ENCODE measurements at places on chromosomes 13 and 19.

- DNase-seq, result no peak
Measured at GRCh38 chr13:35978607-35979316, 152.4 kb downstream of the DCLK1 start.

- no peak for DNase-seq
Measured at GRCh38 chr19:19464339-19465098, 50.8 kb downstream of the TSSK6 start.

DNA sequence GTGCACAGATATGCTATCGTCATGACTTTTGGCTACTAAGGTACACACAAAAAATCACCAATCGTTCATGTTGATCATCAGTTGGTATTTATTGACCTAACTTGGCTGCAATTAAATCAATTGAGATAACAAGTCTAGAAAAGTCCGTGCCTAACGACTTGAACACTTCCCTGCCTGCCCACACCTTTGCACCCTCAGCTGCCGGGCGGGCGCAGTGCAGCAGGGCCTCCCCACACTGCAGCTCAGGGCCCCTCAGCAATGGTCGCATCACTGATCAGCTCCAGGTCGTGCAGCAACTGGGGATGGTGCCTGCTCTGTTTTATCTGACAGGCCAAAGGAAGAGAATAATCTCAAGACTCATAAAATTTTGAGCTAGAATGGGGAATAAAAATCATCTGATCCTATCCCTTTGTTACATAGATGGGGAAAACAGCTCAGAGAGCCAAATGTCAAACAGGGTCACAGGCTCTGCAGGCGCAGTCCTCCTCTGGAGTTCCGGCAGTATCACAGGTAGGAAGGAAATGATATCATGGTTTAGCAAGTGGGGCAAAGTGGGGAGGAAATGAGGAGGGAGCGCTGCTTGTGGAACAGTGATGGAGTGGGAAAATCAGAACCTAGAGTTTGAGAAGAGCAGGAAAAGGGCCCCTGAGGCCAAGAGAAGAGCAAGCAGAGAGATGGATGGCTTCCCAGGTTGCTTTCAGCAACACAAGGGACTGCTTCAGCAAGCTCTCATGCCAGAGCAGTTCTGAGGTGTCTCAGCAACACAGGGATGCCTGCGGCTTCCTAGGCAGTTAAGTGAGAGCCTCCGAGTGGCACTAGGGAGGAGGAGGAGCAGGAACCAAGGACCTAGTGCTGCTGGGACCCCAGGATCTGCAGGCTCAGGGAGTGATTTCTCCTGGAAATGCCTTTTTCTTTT lies 57.5 kb downstream of the SLC7A1 start:
- no peak for DNase-seq

GRCh38 chr19:35112995-35113688 lies 2.5 kb upstream of the FXYD3 start:
- no peak for DNase-seq

DNA sequence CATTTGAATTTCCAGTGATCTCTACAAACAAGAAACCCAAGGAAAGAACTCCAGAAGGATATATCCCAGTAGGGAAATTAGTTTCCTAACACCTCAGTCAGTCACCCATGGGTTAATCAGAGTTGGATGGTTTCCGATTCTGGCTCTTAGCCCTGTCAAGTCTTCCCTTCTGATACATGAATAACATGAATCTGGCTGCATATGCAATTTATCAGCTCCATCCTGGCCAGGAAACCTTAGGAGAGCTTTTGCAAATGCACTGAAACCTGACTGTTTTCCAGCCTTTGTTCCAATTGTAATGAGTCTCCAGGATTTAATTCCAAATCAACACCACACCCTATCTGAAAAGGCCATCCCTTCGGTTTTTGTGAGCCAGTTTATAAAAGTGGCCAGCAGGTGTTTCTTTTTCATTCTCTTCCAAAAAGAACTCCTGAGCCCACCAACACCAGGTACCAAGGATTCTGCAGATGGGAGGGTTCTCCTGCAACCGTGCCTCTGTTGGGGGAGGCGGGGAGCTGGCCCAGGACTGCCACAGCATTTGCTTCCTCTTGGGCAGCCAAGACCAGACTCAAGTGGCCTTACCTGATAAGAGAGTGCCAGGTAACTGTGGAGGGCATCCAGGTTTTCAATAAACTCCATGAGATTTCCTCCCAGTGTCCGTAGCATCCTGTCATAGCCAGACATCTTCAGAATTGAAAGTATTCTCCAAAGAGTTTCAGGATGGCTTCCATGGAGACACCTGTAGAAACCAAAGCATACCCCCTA lies 77.5 kb downstream of the C13orf42 start:
- DNase-seq, result no peak

DNA sequence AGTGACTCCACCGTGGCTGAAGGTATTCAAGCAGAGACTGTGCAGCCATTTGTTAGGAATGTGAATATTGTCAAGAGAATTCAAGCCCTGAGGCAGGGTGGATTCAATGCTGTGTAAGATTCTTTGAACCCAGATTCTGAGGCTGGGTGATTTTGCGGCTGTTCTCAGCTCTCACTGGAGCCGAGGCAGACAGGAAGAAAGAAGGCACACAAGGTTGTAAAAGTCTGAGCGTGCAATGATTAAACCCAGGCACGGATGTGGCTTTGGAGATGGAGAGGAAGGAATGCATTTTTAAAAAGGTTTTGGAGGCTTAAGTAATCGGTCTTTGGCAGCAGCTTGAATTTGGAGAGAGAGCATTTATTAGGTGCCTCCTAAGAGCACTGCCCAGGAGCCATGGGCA lies 187.9 kb downstream of the KATNAL1 start:
- DNase-seq, result peak; percentile 58

- no peak for DNase-seq
Measured at GRCh38 chr13:80361298-80361697, 20.4 kb upstream of the SPRY2 start.

- DNase-seq, result no peak
Measured at GRCh38 chr19:1177322-1178114, 3.5 kb upstream of the SBNO2 start.

DNA sequence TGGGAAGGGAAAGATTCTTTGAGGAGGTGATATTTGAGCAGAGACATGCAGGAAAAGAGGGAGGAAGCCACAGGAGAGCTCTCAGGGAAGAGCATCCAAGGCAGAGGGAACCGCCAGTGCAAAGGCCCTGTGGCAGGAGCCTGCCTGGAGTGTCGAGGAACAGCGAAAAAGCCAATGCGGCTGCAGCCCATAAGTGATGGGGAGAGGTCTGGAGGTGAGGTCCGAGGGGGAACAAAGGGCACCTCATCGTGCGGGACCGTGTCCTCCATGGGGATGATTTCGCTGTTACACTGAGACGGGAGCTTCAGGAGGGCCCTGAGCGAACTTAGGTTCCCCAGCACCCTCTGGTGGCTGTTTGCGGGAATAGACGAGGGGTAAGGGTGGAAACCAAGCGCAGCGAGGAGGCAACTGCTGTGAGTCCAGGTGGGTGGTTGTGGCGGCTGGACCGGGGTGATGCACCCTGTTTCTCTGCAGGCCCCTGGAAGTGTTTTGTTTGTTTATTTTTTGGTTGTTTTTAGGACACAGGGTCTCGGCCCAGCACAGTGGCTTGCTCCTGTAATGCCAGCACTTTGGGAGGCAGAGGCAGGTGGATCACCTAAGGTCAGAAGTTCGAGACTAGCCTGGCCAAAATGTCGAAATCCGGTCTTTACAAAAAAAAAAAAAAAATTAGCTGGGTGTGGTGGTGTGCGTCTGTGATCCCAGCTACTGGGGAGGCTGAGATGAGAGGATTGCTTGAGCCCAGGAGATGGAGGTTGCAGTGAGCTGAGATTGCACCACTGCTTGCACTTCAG lies 5.9 kb upstream of the EHD2 start:
- DNase-seq, result peak; percentile 78

DNA sequence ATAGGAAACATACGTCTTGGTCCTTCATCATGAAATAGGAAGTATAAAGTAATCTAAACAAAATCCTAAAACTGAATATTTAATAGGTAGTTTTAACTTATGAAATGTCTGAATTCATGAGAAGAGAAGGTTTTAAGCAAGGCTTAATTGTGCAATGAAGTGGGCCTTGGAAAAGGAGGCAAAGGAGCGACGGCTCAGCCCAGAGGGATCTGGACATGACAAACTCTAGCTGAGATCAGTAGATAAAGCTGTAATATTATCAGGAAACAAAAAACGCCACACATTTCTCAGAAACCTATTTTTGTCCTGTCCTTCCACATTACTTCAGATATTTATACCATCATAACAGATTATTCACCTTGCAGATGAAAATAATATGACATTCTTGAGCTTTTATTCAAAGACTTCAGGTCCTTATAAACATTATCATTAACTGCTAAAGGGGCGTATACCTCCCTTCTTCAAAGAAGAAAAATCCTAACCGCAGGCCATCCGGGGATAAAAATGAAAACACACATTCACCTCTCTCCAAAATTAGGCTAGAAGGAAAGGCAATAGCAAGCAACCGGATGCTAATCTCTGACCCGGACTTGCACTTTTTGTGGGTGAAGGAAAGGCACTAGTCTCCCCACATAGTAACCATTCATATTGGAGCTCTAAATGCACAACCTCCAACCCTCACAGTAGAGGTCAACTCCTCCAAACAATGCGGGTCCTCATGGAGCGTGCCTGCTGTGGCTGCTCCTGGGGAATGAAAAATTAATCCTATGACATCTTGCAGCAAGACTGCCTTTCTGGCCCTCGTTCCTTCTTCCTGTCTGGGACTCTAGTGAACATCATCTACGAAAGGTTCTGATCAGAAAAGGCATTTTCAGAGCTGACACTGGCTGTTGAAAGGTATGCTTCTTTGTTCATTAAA lies 108.8 kb downstream of the TBC1D4 start:
- no peak for DNase-seq

- DNase-seq, result peak; percentile 43
Measured at GRCh38 chr13:113297370-113298042, 467 bp downstream of the LAMP1 start.

GRCh38 chr19:40702337-40703012 lies 12.0 kb upstream of the NUMBL start:
- DNase-seq, result no peak

DNA sequence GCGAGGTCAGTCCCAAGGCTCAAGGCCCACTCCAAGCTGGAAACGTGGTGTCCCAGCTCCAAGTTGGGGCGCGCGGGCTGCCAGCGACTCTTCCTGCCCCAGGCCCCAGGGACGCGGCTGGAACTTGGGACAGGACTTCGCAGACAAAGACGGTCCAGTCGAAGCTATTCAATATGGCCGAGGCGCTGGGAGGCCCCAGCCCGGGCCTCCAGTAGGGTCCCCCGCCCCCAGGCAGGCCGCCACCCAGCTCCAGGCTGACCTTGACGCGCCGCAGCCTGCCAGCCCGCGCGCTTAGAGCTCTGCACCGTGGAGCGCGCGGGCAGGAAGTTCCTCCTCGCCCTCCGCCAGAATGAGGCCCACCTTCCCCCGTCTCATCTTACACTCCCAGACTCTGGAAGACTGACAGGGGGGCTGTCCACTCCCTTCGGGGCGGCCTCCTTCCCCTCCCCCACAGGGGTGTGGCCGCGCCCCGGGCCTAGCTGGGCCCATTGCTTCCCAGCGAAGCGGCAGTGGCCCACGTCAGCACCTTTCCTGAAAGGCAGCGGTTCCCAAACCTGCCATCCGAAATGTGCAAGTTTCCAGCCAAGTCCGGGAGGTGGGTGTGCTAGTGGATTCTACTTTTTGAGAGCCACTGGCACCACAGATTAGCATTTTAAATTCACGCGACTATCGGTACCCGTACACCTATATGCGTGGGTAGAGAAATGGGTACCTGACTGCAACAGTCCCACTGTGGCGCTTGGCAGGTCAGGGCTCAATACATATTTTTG lies at the start of gene CCDC8:
TSS of gene CCDC8 (minus strand) at position 303 of the 770 bp plus-strand sequence. CDS start 754 bp downstream, outside the sequence.
- no peak for DNase-seq

DNA sequence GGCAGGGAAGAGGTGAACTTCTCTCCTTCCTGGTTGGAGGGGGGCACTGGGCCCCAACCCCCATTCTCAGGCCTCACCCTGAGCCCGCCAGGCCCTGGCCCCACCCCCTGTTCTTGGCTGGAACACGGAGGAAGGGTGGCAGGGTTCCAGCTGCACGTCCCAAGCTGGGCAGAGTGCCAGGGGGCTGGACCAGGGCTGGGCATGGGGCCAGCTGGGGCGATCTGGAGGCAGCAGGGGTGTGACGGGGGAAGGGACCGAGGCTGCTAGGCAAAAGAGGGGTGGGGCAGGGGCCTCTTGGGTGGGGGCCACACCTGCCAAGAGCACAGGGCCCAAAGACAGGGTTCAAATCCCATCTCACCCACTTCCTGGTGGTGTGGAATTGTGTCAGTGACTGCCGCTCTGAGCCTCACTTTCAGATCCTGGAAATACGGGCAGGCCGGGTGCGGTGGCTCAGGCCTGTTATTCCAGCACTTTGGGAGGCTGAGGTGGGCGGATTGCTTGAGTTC lies 2.2 kb downstream of the HIF3A start:
- DNase-seq, result no peak

GRCh38 chr13:74289861-74290773 lies 155.9 kb upstream of the KLF12 start:
- peak; percentile 62 for DNase-seq

- DNase-seq, result no peak
Measured at GRCh38 chr13:19590423-19590822, 29.1 kb upstream of the TPTE2 start.

Measured in CD4-positive, alpha-beta T cell treated with Interleukin-17A for 4 hours (primary cell).